Stimulated activated CD8-positive, alpha-beta memory T cell treated with anti-CD3 and anti-CD28 coated beads, Interleukin-12 subunit alpha, Interleukin-12 subunit beta, amount 100 ng/mL, for 1 hour (primary cell): ENCODE measurements at places on chromosomes 12 and 14.

DNA sequence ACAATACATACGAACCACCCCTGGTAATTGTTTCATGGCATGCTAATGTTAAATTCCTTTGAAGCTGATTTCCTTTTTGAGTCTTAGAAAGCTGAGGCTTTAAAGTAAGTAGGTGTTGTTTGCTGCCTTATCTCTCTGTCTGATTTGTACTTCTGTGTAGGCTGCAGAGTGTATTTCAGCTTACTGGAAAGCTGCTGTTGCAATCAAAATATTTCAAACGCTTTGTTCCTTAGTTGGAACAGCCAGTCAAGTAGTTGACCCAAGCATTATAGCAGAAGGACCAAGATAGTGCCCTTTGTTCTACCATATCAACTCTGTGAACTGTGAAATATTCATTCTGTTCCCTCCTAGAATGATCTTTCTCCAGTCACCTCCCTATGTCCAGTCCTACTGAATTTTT lies 3.1 kb downstream of the PKP2 start:
- no peak for DNase-seq

GRCh38 chr12:90589956-90590355 lies 365.0 kb downstream of the CCER1 start:
- no peak for DNase-seq

DNA sequence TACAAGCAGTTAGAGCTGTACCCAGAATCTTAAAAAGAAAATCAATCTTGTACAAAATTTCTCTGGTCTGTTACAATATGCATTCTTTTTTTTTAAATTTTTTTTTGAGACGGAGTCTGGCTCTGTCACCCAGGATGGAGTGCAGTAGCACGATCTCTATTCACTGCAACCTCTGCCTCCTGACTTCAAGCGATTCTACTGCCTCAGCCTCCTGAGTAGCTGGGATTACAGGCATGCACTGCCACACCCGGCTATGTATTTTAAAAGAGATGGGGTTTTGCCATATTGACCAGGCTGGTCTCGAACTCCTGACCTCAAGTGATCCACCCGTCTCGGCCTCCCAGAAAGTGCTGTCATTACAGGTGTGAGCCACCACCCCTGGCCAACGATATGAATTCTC lies 4.1 kb downstream of the FBXO33 start:
- no peak for DNase-seq

DNA sequence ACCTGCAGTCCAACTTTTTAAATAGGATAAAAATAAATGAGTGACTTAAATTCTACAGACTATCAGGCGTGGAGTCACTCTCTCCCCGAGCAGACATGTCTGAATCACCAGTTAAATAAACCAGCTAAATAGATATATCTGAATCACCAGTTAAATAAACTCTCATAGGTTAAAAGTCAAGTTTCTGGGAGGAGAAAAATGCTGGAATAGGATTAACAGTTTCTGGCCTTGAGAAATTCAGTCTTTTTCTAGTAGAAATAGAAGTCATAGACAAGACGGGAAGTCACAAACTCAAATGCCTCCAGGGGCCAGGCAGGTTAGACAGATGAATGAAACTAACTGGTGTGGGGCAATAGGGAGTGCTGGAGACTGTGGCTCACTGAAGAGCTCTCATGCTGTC lies 258.6 kb upstream of the TMEM132C start:
- no peak for DNase-seq

- no peak for DNase-seq
These were observed 5.7 kb upstream of the ZNF385A start for GRCh38 chr12:54390176-54390667.

- DNase-seq, result no peak
These were observed 21.2 kb upstream of the RNASE1 start for GRCh38 chr14:20823859-20824258.

DNA sequence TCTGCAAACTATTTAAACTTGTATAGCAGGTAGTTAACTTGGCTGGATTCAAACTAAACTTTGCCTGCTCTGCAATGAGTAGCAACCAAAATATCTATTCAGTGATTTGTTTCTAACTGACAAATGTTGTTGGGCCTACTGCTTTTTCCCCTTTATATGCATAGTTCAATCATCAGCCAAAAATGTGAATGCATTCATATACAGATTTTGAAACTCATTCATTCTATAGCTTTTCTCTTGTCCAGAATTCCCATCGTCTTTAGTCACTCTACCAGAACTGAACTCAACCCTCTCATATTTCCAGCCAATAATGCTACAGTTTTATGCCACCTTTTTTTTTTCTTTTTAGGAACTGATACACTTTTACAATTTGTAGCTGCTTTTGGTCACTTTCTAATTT lies 599.8 kb downstream of the RPL10L start:
- no peak for DNase-seq

DNA sequence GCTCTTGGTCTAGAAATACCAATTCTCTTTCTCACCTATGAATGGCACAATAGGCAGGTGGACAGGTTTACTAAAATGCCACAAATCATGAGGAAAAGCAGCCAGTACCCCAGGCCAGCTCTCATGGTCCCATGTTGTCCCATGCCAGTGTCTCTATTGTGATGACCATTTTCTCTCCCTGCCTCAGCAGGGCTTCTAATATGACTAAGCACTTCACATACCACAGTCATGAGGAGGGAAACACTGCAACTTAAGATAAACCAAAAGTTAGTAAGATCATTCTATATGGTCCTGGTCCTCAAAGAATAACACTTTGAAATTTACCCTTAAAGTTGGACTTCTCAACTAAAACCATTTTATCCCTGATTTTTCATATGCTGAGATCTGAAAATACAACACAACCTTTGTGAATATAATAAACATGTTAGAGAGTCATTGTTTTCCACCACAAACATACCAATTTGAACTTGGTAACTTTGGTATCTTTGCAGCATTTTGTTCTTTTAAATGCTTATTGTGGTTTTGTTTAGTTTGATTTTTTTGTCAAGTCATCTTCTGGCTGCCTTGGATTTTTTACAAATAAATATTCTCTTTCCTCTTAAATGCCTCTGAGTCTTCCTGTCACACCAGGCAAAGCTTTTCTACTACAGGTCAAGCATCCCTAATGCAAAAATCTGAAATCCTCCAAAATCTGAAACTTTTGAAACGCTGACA lies 3.6 kb downstream of the TTC5 start:
- DNase-seq, result no peak

DNA sequence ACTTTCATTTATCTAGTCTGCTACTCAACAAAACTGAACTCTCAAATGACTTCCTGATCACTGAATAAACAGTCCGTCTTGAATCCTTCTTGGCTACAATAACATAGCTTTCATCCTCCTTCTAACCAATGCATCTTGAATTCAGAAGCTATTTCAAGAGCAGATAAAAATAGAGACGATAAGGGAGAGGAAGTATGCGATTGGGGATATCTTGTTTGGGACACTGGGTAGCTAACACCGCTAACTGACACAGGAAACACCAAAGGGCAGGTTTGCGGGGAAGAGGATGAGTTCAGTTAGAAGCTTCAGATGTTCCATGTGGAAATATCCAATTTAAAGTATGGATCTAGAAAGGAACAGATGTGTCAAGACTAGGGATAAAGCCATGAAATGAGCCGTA lies 102.5 kb downstream of the SLC41A2 start:
- no peak for DNase-seq
